ENCODE measurements at places on chromosomes 2 and 18. TPM values are rescaled to one million over a fixed set of nuclear protein-coding genes. Genes with fewer than 3 reads are reported as not detected.

The FBXO41 gene
- 6.0 TPM for total RNA-seq

The TNFRSF11A gene
- 8.3 TPM for total RNA-seq

The RNU2-63P gene
- total RNA-seq, result not detected

The LRATD1 gene
- not detected for total RNA-seq

The ARL6IP6 gene
- 28.6 TPM for total RNA-seq

The NAPG gene
- 10.4 TPM for total RNA-seq

The IHH gene
- total RNA-seq, result 0.12 TPM

The UBXN2A gene
- total RNA-seq, result 12.9 TPM

The C2orf15 gene
- 0.46 TPM for total RNA-seq

The DSC3 gene
- 1.8 TPM for total RNA-seq

The ALPI gene
- not detected for total RNA-seq

The PPIG gene
- 46.5 TPM for total RNA-seq

The REEP1 gene
- total RNA-seq, result 0.62 TPM

The ZEB2 gene
- total RNA-seq, result 7.3 TPM

The SERPINB13 gene
- total RNA-seq, result not detected

The CFAP53 gene
- total RNA-seq, result 0.13 TPM

The SLC16A14 gene
- total RNA-seq, result 1.4 TPM

The SERPINB4 gene
- not detected for total RNA-seq

The LYPD6B gene
- total RNA-seq, result not detected

The GCKR gene
- total RNA-seq, result 0.48 TPM

The TUBA4B gene
- total RNA-seq, result 0.26 TPM

The TLX2 gene
- 0.30 TPM for total RNA-seq

The NAT8 gene
- total RNA-seq, result not detected

The CD8B2 gene
- total RNA-seq, result not detected

The LYPD6 gene
- total RNA-seq, result 0.07 TPM

The RAB17 gene
- total RNA-seq, result 0.38 TPM

The LIMS3 gene
- total RNA-seq, result not detected
